NCI-H1417 treated with DMSO at 0.1 percent for 48 hours (cell line): ENCODE measurements at places on chromosomes 5 and 9.

GRCh38 chr5:61649231-61649630 lies 317.2 kb downstream of the ZSWIM6 start:
- no peak for DNase-seq

- no peak for DNase-seq
Measured at GRCh38 chr9:2662496-2662895, 40.9 kb downstream of the VLDLR start.

GRCh38 chr5:104298518-104298917 lies 735.9 kb upstream of the NUDT12 start:
- no peak for DNase-seq

DNA sequence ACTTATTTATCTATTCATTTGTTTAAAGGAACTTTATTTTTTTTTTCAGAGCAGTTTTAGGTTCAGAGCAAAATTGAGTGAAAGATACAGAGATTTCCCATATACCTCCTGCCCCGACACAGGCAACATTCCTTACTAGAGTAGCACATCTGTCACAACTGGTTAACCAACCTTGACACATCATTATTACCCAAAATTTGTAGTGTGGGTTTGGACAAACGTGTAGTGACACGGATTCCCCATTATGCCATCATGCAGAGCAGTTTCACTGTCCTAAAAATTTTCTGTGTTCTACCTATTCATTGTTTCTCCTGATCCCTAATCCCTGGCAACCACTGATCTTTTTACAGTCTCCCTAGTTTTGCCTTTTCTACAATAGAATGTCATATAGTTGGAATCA lies 57.3 kb upstream of the LHFPL2 start:
- DNase-seq = no peak

DNA sequence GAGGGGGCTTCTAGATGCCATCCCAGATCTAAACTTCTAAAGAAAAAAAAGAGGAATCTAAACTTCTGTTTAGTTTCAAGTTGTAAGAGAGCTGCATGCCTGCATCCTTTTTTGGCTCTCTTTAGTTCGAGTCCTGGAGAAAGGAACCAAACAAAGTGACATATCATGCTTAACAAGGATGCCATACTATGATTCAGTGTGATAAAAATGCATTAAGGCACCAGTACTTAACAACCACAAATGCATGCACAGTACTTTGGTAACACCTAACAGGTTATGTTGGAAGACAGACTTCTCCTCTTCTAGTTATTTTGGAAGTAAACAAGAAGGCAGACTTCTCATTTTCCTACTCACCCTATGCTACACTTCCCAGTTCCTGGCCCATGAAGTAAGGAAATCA lies 27.3 kb downstream of the NME5 start:
- no peak for DNase-seq

DNA sequence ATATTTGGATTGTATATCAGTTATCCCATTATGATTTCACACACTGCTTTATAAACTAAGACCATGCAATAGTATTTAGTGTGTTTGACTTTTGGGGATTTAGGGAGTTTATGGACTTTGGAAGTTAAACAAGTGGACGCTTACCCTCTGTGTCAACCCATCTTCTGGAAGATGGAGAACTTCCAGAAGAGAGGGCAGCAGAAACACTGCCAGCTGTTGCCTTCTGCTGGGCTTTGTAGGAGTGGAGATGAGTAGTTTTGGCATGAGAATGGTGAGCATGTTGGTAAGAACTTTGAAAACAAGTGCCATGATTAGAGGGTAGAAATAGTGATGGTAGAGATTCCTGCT lies 2.2 kb downstream of the DNAJC25 start:
- DNase-seq = no peak

DNA sequence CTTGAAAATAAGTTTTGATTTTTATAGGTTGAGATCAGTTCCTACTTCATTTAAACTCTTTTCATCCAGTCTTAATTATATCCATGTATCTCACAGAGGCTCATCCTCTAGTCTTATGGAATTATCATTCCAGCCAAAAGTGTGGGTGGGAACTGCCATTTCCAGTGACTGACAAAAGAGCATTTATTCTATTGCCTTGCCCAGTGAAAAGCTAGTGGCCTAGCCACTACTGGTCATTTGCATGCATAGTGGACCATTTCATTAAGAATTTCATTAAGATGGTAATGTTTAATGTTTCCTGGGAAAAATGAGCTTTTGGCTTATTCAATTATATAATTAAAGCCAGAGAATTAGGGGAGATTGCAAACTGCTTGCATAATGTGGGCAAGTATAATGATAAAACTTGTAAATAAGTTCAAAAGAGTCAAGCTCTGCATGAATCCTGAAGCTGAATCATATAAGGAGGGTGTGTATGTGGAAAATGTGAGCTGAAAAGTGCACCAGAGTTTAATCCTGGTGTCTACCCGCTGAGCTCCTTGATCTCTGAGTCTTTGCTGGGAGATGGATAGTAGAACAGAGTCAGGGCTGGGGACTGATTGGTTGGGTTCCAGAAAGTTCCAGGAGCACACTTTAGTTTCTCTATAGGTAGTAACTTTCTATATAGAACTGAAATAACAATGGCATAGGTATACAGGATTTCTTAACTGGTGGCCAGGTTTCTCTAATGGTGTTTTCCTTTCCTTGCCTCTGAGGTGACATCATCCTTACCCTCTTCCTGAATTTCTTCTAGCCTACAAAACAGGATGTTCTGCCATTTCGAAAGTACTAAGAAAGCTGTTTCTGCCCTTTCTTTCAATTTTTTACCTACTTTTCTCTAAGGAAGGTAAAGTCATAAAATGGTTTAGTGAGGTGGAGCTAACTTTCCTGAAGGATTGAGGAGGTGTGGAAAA lies 78.5 kb downstream of the KIF4B start:
- no peak for DNase-seq

GRCh38 chr5:147989239-147989638 lies 74.5 kb upstream of the SPINK5 start:
- no peak for DNase-seq

DNA sequence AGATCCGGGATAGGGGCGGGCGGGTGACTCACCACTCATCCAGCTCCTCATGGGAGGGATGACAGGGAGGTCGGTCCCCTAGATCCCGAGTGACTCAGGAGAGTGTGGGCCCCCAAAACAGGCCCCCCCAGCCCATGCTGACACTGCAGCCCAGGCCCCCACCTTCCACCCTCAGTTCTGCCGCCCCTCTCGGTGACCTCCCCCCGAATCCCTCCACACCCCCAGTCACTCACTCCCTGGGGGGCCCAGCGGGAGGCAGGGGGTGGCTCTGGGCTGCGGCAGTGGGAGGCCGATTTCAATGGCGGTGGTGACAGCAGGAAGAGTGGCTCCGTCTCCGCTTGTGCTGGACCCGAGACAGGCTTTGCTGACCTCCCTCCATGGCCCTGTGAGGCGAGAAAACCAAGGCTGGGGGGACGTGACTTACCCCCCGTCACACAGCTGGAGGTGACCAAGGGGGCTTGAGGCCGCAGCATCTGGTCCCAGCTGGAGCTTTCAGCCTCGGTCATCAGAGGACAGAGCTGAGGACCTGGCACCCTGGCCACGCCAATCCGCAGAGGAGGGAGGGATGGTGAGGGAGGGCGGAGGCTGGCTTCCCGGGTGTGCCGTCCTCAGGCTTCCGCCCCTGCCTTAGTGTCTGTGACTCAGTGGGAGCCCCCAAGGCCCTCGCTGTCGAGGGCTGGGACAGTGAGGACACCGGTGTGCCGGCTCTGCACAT lies 9.0 kb downstream of the GPSM1 start:
- no peak for DNase-seq

DNA sequence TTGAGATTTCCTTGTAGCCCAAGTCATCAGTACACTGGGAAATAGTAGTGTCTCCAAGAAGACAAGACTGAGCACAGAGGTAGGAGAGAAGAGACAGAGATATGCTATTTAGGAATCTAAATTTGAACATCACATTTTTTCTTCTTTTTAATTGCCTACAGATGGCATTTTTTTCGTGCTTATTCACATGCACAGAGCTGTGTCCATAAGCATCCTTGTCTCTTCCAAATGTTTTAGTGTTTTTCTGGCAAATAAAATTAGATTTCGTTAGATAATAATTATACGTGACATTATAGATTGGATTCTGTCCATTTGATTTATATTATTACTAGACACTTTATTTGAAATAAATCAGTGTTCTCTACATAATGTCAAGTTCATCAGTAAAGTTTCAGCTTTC lies 80.9 kb downstream of the PRR16 start:
- no peak for DNase-seq

GRCh38 chr9:16421532-16421931 lies 448.9 kb downstream of the BNC2 start:
- DNase-seq = no peak

GRCh38 chr5:123436201-123436600 lies 13.0 kb upstream of the CEP120 start:
- no peak for DNase-seq

DNA sequence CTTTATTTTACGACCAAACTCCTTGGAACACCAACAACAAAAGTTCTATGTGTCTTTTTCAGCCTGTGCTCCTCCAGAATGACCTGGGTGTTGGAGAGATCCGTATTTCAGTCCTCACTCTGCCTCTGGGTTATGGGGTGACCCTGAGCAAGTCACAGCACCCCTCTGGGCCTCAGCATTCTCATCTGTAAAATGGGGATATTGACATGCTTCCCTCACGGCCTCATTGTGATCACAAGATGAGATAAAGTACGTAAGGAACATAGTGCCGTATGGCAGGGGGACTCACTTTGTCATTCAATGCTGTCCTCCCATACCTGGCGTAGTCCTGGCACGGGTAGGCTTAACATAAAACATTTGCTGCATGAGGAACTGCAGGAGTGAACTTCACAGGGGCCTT lies 123.0 kb upstream of the HAND1 start:
- no peak for DNase-seq

- DNase-seq = no peak
Measured at GRCh38 chr5:174725991-174726601, 1.7 kb downstream of the MSX2 start.

GRCh38 chr5:126446498-126447224 lies 23.5 kb downstream of the GRAMD2B start:
- no peak for DNase-seq

DNA sequence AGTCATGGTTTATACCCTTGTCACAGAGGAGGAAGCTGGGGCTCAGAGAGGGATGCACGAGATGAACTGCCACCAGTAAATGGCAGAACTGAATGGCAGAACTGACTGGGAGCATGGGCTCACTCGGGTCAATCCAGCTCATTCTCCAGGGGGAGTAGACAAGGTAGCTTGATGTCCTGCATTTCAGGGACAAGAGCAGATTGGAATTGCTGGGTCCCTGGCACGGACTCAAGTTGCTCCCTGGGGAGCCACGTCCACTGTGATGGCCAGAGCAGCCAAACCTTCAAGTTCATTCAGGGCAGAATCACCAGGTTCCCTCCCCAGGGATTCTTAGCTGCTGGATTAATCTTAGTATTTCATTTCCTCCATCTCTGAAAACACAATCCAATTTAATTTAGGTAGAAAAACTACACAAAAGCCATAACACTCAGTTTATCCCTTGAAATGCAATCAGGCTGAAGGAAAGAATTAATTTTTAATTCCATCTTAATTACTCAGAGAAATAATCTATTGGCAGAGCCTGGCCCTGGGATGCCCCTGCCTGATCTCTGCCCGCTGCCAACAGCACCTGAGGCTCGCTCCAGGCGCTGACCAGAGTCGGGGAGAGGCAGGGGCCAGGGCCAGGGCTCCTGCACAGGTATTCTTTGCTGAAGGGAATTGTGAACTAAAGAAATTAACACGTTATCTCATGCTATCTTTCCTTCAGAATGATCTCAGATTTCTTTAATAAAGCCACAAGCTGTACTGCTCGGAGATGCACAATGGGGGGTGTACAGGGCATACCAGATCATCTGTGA lies 42.0 kb upstream of the UNC5A start:
- no peak for DNase-seq

GRCh38 chr5:53923961-53924360 lies 363.5 kb downstream of the NDUFS4 start:
- DNase-seq = no peak

GRCh38 chr9:73152953-73153352 lies 1.3 kb downstream of the ANXA1 start:
- DNase-seq = no peak

- no peak for DNase-seq
Measured at GRCh38 chr5:73641811-73642210, 15.8 kb downstream of the ARHGEF28 start.
